Activated T-helper 1 cell treated with anti-CD3 and anti-CD28 coated beads, Interleukin-2, amount 50 U/mL, for 16 hours (primary cell): ENCODE measurements at places on chromosomes 16 and 17.

GRCh38 chr17:44774271-44775135 lies 15.7 kb downstream of the ADAM11 start:
- peak; percentile 83 for DNase-seq

DNA sequence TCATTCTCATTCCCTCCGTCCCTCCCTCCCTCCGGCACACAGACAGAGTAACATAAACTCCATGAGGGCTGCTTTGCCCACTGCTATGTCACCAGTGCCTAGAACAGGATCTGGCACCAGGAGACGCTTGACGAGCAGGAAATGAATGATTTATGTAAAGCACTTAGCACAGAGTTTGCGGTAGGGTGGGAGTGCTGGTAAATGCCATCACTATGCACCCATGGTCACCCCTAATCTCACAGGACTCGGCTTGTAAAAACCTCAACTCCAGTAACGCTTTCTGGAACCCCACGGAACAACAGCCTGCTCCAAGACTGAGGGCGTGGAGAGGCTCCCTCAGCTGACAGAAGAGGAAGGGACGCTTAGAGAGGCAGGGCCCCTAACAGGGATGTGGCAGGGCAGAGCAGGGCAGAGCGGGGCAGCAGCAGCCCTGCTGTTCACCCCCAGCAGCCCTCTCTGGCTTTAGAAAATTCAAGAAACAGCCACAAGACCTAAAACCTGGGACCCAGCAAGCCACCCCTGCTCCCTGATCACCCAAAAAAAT lies 156.9 kb downstream of the C16orf78 start:
- DNase-seq = no peak

DNA sequence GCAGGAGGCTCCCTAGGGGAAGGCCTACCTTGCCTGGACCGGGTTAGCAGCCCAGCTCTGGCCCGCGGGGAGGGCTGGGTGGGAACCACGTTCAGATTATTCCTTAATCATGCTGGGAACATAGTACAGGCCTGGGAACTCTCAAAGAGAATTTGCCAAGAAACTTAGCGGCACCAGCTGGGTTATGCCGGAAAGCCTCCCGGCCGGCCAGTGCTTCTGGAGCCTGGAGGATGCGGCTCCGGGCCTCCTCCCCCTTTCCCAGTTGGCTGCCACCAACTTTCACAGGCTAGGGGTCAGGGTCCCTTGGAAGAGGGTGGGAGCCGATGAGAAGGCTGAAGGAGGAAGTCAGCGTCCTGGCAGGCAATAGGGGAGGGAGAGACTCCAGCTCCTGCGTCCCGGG lies 10.8 kb downstream of the NGFR start:
- no peak for DNase-seq

DNA sequence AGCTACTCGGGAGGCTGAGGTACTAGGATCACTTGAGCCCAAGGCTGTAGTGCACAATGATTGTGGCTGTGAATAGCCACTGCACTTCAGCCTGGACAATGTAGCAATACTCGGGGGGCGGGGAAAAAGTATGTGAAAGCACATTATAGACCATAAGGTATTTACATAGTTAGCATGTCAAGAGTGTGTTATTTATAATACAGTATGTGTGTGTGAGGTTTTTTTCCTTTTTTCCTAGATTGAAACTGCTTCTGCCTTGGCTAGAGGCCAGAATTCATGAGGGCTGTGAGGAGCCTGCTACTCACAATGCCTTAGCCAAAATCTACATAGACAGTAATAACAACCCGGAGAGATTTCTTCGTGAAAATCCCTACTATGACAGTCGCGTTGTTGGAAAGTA lies 30.5 kb downstream of the PTRH2 start:
- DNase-seq = no peak

- no peak for DNase-seq
Measured at GRCh38 chr16:13391337-13391736, 489.9 kb downstream of the SHISA9 start.

DNA sequence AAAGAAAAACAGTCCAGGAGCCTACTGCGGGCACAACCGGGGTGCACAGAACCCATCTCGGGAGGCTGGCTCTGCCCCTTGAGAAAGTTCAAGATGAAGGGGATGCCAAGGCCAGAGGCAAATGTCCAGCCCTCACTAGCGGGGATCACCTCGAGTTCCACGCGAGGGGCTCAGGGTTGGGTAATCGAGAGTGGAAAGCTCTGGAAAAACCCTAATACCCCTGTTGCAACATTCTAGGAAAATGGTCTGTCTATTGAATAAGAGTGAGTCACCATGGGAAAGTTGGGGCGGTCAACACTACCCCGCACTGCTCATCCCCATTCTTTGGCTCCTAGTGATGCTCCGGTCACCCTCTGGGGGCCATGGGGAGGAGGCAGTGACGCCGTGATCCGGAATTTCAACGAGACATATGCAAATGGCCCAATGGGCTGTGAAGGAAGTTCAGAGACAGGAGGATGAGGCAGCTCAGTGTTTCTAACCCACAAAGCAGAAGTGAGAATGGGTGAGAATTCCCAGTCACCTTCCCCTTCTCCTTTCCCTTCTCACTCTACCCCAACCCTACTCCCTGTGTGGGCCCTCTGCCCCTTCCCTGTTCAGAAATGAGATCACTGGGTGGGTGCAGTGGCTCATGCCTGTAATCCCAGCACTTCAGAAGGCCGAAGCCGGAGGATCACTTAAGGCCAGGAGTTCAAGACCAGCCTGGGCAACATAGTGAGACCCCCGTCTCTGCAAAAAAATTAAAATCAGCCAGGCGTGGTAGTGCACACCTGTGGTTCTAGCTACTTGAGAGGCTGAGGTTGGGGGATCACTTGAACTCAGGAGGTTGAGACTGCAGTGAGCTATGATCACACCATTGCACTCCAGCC lies 22.4 kb downstream of the SOCS3 start:
- DNase-seq = no peak

- no peak for DNase-seq
Measured at GRCh38 chr17:77501751-77502625, 361.2 kb downstream of the SEC14L1 start.

DNA sequence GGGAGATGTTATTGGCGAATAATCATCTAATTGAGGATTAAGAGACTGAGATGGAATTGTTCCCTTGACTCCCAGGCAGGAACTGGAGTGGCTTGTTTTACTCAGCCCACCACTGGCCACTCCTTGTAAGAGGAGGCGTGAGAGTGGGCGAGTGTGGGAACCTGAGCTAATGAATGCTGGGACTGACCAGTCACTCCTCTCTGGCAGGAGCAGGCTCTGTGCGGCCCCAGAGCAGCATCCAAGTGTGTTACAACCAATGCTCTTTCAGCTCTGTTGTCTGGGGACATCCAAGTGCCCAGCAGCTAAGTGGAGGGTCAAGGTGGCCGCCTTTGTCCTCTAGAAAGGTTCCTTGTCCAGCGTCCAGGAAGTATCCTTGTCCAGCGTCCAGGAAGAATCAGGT lies 739.9 kb downstream of the CDH8 start:
- no peak for DNase-seq

DNA sequence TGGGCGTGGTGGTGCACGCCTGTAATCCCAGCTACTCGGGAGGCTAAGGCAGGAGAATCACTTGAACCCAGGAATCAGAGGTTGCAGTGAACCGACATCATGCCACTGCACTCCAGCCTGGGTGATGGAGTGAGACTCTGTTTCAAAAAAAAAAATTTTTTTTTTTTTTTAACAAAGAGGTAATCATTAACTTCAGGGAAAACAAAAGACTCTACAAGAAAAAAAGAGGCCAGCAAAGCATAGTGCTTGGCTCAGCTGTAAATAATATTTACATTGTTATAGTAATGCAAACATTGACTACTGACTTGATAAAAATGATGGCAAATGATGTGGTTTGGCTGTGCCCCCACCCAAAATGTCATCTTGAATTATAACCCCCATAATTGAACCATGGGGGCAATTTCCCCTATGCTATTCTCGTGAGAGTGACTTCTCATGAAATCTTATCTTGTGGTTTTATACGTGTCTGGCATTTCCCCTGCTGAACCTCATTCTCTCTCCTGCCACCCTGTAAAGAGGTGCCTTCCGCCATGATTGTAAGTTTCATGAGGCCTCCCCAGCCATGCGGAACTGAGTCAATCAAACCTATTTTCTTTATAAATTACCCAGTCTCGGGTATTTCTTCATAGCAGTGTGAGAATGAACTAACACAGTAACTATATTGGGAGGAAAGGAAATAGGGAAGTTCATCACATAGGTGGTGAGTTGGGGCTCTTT lies 12.7 kb upstream of the SSTR2 start:
- DNase-seq = no peak

DNA sequence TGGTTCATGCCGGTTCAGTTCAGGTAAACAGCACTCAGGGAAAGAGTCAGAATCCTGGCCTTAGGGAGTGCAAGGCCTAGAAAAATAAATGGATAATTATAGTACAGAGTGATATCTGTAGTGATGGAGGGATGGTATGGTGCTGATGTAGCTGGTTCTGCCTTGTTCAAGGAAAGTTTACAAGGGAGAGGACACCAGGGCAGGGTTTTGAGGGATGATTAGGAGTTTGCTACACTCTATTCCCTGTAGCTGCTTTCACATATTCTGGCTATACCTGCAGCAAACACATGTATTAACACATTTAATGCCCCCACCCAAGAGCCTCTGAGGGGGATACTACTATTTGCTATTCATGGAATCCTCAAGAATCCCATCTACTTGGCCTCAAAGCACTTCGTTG lies 1.7 kb upstream of the NOS2 start:
- DNase-seq = no peak

DNA sequence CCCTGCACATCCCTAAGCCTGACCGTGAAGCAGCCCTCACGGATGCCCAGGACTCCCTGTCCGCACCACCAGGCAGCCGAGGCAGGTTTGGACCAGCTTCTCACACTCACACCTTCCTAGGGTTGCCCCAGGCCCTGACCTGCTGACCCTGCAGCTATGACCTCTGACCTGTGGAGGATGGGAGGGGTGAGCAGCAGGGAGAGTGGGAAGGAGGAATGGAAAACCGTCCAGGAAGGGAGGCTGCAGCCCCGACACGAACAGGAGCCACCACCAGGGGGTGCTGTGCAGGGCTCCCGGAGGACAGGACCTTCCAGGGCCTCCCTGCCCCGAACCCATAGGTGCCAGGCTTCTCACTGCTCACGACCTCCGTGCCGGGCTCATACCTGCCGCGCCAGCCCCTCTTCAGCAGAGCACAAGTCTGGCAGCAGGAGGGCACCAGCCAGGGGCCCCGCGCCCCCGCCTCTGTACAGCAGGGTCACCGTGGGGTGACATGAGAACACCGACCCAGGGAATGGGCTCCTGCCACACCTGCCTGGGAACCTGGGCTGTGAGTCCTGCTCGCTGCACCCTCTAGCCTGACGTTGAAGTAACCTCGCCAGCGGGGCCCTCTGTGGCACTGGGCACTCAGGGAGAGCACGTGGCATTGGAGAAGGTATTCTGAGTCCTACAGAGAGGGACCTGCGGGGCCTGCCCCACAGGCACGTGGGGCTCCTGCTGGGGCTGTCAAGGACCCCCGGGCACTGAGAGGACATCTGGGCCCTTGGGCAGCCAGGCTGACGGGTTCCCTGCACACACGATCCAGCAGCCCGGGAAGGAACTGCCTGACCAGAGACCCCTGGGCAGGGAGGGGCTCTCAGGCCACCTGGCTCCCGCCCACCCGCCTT lies 37.6 kb downstream of the CTU2 start:
- peak; percentile 57 for DNase-seq

GRCh38 chr16:56425439-56425832 lies at the start of gene AMFR:
Gene AMFR (minus strand): TSS chr16:56425545. CDS start chr16:56425327, 218 bp downstream.
- peak; percentile 14 for DNase-seq

DNA sequence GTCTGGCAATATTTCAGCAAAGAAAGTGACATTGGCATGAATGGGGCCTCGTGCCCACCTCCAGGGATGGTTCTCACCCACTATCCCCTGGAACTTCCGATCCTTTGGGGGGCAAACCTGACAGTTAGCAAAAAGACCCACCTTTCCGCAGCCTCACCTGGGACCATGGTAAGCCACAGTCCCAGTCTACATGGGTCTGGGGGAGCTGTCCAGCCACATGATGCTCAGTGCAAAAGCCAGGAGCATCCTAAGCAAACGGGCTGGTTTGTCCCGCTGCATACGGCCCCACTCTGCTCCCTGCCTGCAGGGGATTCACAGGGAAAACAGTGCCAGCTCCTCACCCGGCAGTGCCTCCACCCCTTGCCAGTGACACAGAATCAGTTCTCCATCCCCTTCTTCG lies 19.3 kb downstream of the AIPL1 start:
- DNase-seq = no peak

- no peak for DNase-seq
Measured at GRCh38 chr17:63966646-63967264, 6.0 kb downstream of the SCN4A start.

GRCh38 chr17:48997103-48997826 lies at the start of gene IGF2BP1:
Gene IGF2BP1 (plus strand): TSS chr17:48997385. CDS start chr17:48997746, 361 bp downstream.
- no peak for DNase-seq

GRCh38 chr16:88695753-88696152 lies 9.4 kb upstream of the SNAI3 start:
- no peak for DNase-seq

- DNase-seq = no peak
Measured at GRCh38 chr16:51306116-51306515, 155.0 kb upstream of the SALL1 start.

GRCh38 chr16:75035410-75035968 lies 36.7 kb downstream of the ZNRF1 start:
- DNase-seq = no peak

GRCh38 chr16:22065252-22065651 lies 27.1 kb upstream of the VWA3A start:
- DNase-seq = no peak

DNA sequence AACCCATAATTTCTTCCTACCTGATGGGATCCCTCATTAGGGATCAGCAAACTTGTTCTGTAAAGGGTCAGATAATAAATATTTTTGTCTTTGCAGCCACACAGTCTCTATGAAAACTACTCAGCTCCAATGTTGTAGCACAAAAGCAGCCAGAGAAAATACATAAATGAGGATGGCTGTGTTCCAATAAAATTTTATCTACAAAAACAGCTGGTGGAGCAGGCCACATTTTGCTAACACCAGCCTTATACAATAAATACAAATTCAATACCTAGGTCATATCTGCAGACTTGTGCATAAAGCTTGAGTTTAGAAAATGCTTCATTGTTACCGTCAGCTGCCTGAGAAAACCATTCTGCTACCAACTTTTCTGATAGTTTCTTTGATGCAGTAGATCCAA lies 38.4 kb upstream of the INTS2 start:
- no peak for DNase-seq

DNA sequence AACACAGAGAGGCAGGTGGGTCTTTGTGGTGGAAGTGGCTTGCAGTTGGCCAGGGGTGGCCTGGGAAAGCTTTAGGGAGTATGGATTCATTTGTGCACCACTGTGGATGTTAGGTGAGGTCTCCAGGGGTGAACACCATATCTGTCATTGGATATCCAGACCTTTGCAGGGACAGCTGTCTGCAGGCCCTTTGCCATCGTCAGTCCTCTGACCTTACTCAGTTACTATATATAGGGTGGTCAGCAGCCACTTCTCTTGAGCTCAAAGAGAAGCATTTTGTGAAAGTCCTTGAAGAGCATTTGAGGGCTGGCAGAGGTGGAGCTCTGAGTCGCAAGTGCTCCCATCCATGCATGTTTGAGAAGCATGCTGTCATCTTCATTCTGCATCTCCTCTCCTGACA lies 40.4 kb downstream of the TMEM11 start:
- DNase-seq = no peak
